ENCODE measurements at places on chromosomes 4 and X. TPM values are rescaled to one million over a fixed set of nuclear protein-coding genes. Genes with fewer than 3 reads are reported as not detected.

AMTN gene
- not detected for polyA plus RNA-seq

DNA sequence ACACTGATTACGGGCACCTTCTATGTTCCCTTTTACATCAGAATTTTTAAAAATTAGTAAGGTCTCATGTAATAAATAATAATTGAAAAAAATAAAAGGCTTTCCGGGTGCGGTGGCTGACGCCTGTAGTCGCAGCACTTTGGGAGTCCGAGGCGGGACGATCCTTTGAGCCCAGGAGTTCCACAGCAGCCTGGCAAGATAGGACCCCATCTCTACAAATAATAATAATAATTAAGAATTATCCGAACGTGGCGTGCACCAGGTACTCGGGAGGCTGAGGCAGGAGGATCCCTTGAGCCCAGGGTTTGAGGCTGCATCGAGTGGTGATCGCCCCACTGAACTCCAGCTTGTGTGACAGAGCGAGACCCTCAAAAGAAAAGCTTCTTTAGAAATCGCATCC, 771 bp upstream of the LAMTOR3 start:
- no peak for DNase-seq

DNA sequence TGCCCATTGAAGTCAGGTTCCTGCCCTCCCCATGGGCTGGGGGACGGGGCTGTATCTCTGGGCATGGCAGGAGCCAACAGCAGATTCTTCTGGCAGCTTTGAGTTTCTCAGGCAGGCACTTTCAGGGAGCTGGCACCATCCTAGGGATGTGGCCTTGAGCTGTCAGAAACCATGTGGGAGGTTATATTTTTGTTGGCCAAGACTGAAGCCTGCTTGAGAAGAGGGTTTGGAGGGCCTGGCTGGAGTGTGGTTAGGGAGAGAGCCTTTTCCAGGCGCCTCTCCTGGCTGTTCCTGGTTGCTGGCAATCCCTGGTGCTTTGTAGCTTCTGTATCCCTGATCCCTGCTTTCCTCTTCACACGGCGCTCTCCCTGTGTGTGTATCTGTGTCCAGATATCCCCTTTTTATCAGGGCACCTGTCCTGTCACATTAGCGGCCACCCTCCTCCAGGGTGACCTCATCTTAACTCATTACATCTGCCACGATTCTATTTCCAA, 30.6 kb upstream of the SORCS2 start:
- no peak for DNase-seq

- no peak for DNase-seq
These were observed 449.7 kb upstream of the KLHL4 start for GRCh38 chrX:87067795-87068369.

GRCh38 chr4:119082661-119083060, 53.0 kb upstream of the MYOZ2 start:
- DNase-seq = no peak

GRCh38 chr4:52107336-52107735, 56.2 kb downstream of the SPATA18 start:
- DNase-seq = no peak

DNA sequence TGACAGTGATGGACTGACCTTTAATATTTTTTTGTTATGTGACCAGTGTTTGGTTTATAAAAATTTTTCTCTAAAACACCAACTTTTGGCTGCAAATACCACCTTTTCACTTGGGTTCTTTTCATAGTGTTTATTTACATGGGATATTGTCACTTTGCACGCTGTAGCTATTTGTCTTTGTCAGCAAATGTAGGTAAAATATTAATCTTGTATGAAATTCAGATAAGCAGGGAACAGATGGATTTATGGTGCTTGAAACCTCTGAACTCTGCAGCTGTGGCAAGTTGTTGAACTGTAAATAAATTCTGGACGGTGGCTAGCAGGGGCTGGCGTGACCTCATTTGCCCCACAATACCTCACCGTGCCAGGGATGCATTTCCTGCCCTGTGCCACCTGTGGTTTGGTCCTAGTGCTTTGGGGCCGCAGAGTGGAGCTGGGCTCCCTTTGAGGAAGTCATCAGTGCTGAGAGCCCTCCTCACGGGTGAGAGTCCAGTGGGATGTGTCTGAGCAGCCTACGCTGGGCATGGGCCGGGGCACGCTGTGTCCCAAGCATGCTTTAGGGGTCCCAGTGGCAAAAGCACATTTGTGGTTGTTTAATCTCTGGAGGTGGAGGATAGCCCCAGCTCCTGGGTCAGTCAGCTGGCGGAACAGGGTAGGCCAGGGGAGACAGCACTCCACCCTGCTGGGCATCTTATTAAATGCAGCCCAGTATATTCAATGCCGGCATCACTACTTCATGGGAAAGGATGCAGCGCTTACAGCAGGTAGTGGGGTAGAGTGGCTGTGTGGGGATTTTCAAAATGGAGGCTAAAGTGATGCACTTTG, 108.6 kb downstream of the TBL1X start:
- no peak for DNase-seq

DNA sequence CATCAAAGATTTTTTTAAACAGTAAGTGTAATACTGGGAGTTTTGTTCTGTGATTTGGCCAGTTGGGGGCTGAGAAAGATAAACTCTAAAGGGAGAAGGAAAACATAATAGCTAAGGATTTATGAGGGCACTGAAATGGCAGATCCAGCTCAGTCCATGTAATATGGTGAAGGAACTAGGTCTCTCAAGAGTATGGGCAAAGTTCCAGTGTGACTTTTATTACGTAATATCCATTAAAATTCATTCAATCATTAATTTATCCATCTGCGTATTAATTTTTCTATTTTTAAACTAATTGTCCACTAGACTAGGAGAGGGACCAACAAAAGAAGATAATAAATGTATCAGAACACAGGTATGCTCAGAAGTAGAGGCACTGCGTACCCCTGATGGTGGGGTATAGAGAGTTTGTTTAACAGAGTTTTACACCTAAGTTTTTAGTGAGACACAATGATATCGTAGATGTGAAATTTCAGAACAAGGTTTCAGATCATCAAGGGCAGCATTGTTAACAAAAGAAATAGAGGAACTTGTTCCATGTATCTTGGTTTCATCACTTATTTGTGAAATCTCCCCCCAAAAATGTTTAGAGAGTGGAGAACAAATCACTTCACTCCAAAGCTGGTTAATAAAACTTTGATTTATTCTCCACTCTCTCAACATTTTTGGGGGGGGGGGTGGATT, 351.1 kb downstream of the GRXCR1 start:
- no peak for DNase-seq

GRCh38 chr4:62450740-62451139, 1250.6 kb downstream of the ADGRL3 start:
- no peak for DNase-seq

DNA sequence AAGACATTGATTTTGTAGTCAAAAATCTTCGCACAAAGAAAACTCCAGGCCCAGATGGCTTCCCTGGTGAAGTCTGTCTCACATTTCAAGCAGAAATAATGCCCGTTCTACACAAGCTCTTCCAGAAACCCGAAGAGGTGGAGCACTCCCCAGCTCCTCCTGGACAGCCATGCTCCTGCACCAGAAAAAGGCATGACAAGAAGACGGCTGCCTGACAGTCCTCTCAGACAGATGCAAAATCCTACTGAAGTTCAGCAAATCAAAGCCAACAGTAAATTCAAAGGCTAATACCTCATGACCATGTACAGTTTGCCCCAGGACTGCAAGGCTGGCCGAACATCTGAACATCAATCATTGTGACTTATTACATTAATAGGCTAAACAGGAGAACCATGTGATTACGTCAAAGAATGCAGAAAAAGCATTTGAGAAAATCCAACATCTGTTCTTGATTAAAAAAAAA, 30.8 kb upstream of the MXD4 start:
- DNase-seq = peak; percentile 28

Measured in left kidney (tissue), 8 donors.